ENCODE measurements at places on chromosomes 5 and 9.
A peak's percentile ranks its signal among the peaks of the same experiment; 100 is the strongest.

DNA sequence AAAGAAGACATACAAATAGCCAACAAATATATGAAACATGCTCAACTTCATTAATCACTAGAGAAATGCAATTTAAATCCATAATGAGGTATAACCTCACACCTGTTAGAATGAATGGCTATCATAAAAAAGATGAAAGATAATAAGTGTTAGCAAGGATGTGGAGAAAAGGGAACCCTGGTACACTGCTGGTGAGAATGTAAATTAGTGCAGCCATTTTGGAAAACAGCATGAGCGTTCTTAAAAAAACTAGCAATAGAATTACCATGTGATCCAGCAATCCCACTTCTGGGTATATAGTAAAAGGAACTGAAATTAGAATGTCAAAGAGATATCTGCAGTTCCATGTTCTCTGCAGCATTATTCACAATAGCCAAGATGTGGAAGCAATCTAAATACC lies 64.2 kb upstream of the CEP78 start:
- DNase-seq: no peak

- DNase-seq: peak; percentile 89
These were observed 9.7 kb downstream of the LECT2 start for GRCh38 chr5:135944967-135945560.

DNA sequence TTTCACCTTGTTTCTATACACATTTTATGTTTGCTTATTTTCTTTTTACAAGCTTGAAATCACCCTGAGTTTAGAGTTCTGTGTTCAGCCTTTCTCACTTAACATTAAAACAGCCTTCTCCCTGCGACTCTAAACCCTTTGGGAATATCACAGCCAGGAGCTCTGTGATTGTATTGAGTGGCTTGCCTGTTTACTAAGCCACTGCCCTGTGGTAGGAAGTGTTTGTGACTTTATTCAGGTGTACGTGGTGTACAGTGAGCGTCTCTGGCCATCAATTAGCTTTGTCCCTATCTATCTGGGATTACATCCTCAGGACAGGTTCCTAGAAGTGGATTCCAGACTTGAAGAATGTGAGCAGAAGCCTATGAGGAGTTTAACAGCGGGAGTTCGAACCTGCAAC lies 11.0 kb upstream of the NEURL1B start:
- DNase-seq: no peak

DNA sequence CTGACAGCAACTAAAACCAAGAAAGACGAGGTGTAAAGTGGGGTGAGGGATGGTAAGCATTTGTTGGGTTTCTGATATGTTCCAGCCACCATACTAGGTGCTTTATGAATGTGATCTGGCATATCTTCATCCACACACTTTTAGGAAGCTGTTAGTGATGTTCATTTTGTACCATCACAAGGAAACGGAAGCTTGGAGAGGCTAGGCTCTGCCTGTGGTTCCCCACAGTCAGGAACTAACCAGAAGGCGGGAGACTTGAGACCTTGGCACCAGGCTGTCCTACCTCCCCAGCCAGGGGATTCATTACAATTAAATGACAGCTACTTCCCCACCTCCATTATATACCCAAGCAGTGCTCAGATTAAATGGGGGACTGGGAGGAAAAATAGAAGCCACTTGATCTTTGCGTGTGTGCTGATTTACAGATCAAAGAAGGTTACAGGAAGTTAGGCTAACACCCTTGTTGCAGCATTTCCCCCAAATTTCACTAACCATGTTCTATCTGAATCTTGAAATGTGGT lies 43.0 kb downstream of the SFXN1 start:
- no peak for DNase-seq

GRCh38 chr5:157306692-157307471 lies 41.0 kb downstream of the CYFIP2 start:
- no peak for DNase-seq

- DNase-seq: no peak
These were observed 249.5 kb downstream of the ISL1 start for GRCh38 chr5:51632793-51633192.

GRCh38 chr5:3033033-3033755 lies 281.7 kb upstream of the IRX2 start:
- DNase-seq: no peak

DNA sequence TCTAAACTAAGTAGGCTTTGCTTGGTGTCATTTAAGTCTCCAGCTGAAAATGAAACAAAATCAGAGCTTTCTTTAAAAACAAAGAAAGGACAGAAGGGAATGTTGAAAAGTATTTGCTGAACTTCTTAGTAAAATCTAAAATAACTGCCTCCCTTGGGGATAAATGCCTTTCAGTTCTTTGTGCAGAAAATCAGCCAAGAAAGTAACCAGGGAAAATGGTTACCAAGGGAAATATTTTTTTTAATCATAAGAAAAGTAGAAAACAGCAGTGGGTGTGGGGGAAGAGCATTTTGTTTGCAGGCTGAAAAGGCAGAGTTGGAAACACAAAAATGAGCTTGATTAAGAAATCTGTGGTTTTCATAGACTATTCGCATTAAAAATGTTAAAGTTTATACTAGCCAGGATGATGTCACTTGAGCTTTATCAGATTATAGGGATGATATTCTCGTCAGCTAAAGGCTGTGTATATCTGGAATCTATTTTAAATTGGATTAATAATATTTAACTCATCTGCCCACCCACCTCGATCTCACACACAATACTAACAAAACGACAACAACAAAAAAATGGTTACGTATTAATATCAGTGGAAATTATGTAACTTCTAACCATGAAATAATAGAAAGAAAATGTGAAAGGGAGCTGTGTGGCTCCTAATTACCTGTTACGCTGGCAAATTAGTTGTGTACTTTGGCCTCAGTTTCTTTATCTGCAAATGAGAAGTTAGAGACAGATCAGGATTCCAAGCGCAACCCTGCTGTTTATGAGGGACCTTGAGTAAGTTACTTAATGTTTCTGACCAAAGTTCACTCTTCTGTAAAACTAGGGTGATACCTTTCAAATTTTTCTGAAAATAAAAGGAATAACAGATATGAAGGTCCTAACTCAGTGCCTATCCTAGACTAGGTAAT lies at the start of gene ECM2:
Gene ECM2 (minus strand): TSS at position 51 of the 911 bp plus-strand sequence. CDS start 13,124 bp downstream, outside the sequence.
- no peak for DNase-seq

DNA sequence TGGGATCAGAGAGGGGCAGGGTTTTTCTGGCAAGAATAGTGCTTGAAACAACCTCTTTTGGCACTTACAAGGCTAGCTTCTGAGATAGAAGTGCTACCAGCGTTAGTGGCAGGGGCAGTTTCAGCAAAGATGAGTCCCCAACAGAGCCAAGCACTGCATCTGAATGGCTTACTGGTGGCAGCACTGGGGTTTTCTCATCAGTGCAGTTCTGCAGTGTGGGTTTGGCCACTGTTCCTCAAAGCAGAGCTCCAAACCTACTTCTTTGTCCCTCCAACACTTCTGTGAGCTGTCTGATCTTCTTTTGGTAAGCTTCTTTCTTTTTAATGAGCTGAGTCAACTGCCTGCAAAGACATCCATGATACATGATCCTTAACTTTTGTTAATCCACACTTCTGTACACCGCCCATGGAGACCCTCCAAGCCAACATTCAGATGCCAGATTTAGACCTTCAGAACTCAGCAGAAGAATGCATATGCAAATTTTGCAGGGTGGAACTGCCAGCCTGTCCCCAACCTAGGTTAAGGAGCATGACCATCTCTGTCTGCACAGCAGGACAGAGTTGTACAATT lies 29.9 kb upstream of the FSTL4 start:
- DNase-seq: no peak

DNA sequence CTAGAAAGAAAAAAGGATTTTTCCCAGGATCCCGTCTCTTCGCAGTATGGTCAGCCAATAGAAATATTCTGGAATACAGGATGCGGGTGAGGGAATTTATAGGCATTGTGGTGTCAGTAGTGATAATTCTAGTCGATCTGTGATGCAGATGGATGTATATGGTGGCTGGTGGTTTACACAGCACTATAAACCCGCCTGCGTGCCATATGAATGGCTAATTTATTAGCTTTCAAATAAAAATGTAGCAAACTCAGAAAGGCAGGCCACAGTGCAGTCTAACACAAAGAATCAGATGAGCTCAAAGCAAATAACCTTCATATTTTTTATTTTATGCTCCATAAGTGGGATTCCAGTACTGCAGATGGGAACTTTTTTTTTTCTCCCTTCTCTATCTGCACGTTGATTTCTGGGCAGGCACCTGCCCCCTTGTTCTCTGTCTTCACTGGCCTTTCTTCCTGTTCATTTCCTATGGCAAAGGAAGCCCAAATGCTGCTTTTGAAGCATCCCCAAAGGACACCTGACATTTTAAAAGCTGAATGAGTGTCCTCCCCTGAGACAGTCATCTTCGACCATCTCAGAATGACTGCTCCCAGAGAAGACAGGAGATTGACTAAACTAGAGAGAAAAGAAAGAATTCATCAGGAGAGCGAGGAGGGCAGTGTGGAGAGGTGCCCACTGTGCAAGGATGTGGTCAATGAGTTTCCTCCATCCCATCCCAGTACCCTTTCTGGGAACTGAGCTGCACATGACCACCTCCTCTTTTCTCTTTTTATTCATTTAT lies 52.1 kb downstream of the SEMA6A start:
- no peak for DNase-seq

GRCh38 chr5:16378762-16379161 lies 86.8 kb downstream of the ZNF622 start:
- DNase-seq: no peak

- DNase-seq: peak; percentile 67
These were observed 7.5 kb upstream of the ERAP2 start for GRCh38 chr5:96868603-96869371.

DNA sequence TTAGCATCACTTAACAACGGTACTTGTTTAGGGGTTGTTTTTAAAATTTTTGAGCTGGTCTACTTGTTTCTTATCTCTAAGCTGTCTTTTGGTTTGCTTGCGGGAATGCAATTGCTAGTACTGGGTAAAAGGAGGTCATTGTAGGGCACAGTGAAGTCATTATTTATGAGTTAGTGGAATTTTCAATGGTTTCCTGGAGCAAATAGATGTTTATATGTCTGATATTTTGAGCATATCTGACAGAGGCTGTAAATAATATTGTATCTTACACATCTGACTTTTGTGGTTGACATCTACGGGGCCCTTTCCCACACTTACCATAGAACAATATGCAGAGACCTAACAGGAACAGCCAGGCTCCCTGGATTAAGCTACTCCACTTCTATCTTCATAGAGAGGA lies 90.4 kb upstream of the IL6ST start:
- no peak for DNase-seq

GRCh38 chr5:21254161-21254560 lies 1266.2 kb upstream of the CDH18 start:
- DNase-seq: no peak

DNA sequence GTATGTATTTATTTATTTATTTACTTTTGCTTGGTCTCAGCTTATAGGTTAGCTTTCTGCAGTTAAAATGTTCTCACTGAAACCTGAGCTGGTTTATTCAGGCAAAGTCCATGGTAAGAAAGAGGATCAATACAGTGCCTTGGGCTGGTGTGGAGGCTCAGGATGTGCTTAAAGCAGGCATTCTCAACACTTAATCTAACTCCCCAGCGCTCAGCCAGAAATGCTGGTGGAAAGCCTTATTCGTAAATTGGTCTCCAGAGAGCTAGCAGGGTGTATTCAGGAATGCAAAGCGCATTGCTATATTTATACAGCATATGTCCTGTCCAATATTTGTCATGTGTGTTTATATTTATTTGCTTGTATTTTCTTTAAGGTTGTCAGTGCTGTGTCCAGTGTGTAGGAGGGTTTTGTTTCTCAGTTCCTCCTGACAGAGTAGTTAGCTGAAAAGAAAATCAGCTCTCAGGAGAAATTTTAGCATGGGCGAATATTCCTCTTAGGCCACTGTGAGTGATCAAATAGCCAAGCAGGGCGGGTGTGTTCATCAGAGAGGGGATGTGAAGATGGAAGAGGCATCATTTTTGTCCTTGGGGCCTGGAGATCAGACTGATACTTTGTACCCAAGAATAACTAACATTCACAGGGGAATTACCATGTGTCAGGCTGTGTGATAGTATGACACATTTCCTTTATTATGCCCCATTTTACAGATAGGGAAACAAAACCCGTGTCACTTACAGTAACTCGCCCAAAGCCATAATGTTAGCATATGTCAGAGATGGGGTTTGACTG lies 65.8 kb downstream of the DOCK2 start:
- DNase-seq: no peak

- no peak for DNase-seq
These were observed 249.7 kb upstream of the MAP3K1 start for GRCh38 chr5:56565644-56566043.

DNA sequence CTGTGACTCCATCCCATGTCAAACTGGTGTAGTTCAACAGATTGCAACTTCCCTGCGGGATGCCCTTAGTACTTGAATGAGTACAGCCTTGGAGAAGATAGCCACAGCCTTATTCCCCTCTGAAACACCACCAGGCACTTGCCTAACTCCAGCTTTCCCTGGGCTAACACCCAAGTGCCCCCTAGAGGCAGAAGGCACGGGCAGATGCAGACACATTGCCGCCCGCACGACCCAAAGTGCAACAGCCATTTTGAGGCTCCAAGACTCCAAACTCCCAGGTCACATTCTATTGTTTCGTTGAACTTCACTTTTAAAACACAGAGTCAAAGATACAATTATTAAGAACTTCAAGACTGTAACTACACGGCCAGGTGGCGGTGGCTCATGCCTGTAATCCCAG lies 163.6 kb upstream of the CDH6 start:
- no peak for DNase-seq

GRCh38 chr9:87116492-87116891 lies 169.2 kb upstream of the GAS1 start:
- DNase-seq: no peak

DNA sequence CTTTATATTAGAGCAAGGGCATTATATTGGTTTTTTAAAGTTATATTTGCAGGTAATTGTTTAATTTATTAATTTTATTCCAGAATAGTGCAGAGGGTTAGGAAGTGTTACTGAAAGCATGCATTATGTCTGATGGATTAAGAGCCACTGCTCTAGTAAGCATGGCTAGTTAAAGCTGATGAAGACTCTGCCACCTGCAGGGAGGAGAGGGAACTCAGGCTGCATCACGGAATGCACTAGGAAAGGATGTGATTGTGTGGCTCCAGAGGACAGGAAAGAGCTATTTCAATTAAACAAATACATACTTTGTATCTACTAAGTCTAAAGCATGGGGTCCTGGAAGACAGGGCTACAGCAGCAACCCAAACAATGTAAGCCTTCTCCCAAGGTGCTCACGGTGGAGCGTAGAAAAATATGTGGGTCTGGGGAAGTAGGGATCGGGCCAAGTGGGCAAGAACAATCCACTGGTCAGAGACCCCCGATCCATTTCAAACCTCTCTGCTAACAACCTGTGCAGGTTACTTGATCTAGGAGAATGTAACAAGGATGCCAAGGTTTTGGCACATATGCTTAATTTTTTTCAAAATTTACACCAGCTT lies 15.3 kb upstream of the GRXCR2 start:
- peak; percentile 55 for DNase-seq

DNA sequence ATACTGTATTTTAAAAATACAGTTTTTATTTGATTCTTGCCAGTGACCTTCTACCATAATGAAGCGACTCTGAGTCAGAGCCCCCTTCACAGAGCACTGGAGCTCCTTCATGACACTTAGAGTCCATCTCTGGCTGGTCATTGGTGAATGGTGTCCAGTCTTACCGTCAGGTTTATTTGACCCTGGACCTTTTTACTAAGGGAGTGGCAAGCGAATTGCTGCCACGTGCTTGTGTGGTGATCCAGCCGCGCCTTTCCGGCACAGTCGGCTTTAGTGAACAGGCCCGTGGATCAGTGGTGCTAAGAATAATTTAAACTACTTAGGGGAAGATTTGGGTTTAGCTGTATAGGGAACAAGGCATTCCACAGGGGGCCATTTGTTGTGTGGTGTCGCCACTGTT lies 48.5 kb downstream of the PRRC2B start:
- no peak for DNase-seq
